GM12891 (cell line): ENCODE measurements at places on chromosomes 1 and 21.

DNA sequence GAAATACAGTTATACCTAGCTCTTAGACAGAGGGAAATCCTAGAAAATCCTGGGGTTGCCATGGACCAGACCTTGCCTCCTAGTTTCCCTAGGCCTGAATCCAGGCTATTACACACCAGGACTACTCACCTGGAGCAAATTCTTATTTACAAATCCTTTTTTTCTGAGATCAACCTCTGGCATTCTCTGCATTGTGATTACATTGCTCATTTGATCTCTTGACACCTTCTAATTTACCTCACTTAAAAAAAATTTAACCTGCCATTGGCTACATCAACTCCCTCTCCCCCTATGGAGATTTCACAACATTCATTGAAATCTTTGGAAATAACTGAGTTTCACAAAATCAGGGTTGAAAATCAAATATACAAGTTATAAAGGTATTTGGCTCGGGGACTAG, 2.9 kb upstream of the C1orf105 start:
- no peak for DNase-seq

GRCh38 chr1:75693551-75693950, 31.0 kb upstream of the ACADM start:
- DNase-seq, result no peak

DNA sequence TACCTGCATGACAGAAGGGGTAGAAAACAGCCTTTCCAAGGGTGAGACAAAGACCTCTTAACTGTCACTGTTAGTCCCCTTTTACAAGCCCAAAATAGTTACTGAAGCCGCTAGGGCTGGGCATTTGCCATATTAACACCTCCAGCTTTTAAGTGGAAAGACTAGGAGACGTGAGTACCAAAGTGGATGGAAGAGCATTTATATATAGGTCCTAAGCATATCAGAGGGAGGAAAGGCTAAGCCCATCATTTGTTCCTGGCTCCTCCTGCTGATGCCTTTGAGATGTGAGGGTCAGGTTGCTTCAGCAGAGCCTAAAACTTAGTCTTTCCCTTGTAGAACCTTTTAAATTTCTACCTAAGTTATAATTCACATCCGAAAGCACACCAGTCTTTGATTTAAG, 25.7 kb upstream of the APOBEC4 start:
- DNase-seq, result no peak

GRCh38 chr1:64550510-64550909, 80.6 kb downstream of the CACHD1 start:
- DNase-seq, result no peak

DNA sequence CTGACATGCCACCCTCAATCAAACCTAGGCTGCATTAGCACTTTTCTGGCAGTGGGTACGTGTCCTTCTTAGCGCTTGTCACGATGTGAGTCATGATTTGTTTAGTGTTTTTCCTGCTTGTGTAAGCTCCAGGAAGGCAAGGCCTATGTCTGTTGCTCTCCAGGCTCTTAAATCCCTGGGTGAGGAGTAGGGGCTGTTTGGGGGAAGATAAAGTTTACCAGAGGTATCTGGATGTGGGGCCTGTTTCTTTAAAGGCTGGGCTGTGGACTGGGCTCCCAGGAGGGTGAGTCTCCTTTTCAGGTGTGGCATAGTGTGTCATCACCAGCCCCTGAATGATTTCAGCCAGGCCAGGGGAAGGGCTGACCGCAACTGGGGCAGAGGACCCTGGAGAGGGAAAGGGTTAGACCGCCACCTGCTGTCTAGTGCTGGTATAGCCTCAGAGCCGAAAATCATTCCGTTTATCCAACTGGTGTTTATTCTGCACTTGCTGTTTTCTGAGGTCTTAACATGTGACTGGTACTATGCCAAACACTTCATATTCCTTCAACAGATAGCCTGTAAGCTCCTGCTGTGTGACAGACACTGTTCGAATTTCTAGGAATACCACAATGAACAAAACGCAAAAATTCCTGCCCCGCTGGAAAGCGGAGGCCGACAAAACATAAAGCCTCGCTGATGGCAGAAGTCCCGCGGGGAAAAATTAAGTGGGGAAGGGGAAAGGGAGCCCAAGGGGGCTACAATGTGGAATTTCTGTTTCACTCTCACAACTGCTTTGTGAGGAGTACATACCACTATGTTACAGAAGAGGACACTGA, 9.7 kb downstream of the SERINC2 start:
- peak; percentile 58 for DNase-seq

DNA sequence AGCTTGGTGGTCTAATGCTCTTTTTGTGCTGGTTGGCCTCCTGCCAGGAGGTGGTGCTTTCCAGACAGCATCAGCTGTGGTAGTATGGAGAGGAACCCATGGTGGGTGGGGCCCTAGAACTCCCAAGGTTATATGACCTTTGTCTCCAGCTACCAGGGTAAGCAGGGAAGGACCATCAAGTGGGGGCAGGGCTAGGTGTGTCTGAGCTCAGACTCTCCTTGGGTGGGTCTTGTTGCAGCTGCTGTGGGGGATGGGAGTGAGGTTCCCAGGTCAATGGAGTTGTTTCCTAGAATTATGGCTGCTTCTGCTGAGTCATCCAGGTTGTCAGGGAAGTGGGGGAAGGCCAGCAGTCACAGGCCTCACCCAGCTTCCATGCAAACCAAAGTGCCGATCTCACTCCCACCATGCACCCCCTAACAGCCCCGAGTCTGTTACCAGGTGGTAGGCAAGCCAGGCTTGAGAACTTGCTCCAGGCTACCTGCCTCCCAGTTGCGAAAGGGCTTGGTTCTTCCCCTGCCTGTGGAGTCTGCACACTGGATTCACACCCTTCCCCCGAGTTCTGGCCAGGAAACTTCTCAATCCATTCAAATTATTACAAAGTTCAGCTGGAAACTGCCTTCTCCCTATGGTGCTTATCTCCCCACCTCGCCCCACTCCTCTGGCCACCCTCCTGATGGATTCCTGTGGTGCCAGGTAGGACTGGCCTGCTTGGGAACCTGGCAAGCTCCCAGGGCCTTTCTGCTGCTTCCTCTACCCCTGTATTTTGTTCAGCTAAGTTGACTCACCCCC, 37.8 kb downstream of the DRAM2 start:
- no peak for DNase-seq

DNA sequence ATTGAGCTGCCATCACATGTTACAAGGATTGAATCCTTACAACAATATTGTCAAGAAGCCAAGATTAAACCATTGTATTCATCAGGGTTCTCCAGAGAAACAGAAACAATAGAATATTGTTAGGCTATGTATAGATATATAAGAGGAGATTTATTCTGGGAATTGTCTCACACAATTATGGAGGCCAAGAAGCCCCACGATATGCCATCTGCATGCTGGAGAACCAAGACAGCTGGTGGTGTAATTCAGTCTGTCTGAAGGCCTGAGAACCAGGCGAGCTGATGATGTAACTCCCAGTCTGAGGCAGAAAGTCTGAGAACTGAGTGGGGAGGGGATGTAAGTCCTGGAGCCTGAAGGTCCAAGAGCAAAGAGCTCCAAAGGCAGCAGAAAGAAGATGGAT, 14.5 kb upstream of the TTF2 start:
- no peak for DNase-seq

DNA sequence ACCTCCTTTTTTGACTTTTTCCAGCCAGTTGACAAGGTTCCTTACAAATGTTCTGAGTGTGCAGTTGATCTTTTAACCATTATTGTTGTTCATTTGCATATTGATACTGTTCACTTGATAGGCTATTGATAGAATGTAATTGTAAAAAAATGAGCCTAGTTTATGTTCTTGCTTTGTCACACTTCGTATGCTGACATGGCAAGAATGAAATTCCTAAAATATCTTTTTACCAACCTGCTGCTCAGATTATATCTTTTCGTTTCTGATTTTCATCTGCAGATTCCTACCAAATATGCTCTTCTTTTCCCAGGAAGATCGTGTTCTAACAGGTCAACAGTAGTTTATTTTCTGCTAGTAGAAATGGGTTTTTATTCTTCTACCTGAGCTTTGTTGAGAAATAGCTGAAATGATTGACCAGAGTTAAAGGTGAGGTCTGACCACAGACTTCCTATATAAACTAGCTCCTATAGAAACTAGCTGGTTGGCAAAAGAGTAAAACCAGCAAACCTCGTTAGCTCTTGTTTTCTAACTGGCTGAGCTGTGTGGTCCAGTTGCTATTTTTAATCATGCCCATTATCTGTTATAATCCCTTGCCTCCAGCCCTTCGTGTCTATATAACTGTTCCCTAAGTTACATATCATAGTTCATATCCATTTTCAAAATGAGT, 174.8 kb downstream of the HS2ST1 start:
- no peak for DNase-seq

DNA sequence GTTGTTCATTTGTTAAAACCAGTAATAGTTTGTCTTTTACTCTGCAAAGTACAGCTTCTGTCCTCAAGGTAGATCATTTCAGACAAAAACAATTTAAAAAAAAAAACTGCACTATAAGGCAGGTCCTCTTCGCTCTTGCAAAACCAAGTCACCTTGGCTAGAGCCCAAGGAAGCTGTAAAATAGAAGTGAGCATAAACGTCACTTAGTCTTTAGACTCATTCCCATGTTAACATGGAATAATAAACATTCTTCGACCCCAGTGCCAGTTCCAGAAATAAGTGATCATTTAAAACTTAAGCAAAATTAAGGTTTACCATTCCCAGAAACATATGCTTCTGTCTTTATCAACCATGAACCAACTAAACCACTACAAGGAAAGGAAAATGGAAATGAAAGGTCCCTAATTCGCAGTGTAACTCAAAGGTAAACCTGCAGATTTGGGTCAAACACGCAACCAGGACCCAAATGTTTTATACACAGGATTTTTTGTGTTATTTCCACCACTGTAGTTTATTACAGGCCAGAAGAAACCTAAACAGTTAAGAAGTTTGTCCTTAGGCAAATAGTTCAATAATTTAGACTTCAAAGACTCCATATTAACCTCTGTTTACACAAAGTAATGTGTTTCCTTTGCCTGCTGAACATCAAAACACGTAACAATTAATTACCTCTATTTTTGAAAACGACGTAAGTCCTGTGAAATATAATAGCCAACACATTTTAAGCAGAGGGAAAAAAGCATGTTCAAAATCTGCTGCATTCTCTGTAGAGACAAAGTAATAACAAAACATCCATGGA, 54.6 kb downstream of the TGFBR3 start:
- no peak for DNase-seq

DNA sequence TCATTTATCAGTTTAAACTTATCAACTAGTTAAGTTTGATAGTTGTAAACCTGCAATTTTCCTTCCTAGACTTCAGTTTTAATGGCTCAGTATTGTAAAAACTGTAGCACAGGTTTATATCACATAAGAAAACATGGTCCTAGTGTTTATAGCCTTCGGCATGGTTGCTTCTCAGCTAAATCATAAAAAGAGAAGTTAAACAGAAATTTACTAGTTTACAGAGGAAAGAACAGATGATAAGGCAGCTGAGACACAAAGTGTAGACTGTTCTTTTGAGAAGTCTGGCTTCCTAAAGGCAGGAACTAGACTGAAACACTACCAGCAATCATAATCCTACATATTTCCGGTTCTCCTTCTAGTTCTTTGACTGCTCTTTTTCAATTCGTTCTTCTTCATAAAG, 39.8 kb downstream of the WNT2B start:
- no peak for DNase-seq

- no peak for DNase-seq
Measured at GRCh38 chr1:39205781-39206464, 1.4 kb downstream of the MACF1 start.

GRCh38 chr1:27430903-27431600, 38.6 kb downstream of the GPR3 start:
- DNase-seq, result no peak

GRCh38 chr1:111948209-111949171, 41.0 kb downstream of the KCND3 start:
- no peak for DNase-seq

- no peak for DNase-seq
Measured at GRCh38 chr1:218424502-218424901, 79.4 kb downstream of the TGFB2 start.

DNA sequence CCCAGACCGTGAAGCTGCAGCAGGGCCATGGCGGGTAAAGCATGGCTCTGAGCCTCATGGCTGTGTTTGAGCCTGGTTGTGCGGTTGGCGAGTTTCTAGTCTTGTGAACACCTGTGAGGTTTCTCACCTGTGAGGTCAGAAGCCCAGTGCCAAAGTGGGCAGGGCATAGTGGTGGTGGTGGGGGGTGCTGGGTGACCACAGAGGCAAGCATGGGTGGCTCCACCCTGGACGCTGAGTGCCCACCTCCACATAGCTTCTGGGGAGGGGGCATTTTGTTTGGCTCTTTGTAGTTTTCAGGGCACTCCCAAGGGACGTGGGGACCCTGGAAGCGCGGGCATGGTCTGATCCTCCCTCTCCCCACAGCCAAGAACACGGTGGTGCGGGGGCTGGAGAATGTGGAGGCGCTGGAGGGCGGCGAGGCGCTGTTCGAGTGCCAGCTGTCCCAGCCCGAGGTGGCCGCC, 91.1 kb downstream of the TRIM11 start:
- DNase-seq, result no peak

GRCh38 chr1:100448366-100448765, 89.6 kb upstream of the GPR88 start:
- no peak for DNase-seq

GRCh38 chr1:40861224-40862003, 749 bp downstream of the CITED4 start:
- no peak for DNase-seq

DNA sequence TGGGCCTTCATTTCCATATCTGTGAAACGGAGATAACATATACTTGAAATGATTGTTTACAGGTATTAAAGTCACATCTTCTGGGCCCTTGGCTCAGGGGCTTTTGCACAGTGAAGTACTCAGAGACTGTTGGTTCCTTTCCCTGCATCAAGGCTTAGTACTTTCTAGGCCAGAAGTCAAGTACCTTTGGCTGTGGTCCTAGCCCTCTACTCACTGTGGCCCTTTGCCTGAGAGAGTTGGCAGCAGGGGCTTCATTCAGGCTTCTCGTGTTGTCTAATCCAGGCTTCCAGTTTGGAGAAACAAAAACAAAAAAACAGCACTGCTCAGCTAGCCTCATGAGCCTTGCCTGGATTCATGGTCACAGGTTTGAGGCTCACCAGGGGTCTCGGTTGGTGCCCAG, 8.1 kb upstream of the DPH2 start:
- no peak for DNase-seq

DNA sequence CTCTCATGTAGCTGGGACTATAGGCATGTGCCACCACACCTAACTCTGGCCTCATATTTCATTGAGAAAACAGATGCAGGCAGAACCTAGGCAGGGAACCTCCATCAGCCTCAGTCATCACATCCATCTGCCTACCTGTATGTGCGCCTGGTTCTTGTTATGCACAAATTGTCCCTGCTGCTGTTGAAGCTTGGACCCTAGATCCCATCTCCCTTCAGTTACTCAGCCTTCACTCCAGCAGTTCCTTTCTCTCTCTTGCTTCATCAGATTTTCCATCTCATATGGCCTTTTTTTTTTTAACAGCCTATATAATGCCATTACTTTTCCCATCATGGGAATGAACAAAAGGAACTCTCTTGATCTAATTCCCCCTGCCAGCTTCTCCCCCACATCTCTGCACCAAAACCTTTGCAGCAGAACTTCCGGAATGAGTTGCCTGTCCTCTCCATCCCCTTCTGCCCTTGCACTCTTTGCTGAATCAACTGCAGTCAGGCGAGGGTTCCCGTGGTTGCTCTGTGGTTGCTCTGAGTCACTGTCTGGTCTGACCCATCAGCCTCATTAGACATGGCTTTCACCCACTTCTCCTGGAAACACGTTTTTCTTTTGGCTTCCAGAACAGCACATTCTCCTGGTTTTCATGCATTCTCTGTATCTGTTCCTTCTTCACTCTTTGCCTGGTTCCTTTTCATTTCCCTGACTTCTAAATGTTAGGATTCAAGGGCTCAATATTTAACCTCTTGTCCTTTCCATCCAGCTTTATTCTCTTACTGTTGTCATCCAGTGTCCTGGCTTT, 41.5 kb downstream of the UBE4B start:
- DNase-seq, result peak; percentile 53
